HAP-1 (cell line): ENCODE measurements at places on chromosomes 13 and 19.

DNA sequence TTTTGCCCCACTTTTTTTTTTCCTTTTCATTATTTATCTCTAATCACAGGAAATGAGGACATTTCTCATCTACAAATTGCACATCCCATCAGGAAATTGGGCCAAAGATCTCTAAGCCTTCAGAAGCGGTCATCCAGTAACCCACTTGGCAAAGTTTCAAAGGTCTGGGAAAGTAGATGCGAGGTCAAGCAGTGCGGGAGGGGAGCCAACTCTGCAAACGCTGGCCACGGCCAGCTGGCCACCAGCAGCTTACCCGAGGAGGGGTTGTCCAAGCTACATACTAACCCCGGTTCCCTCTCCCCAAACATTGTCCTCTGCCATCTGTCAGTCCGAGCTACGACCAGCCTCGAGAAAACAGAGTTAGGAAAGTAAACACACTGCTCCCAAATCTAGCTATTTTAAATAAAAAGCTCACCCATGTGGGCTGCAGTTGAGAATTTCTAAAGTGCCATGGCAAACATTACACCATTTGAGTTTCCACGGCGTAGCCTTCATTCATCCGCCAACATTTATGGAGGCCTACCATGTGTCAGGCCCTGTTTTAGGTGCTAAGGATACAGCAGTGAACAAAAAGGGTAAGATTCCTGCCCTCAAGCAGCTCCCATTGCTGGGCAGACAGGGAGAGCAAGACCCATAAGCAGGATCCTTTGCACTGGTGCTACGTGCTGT, 11.5 kb downstream of the FFAR2 start:
- no peak for DNase-seq

DNA sequence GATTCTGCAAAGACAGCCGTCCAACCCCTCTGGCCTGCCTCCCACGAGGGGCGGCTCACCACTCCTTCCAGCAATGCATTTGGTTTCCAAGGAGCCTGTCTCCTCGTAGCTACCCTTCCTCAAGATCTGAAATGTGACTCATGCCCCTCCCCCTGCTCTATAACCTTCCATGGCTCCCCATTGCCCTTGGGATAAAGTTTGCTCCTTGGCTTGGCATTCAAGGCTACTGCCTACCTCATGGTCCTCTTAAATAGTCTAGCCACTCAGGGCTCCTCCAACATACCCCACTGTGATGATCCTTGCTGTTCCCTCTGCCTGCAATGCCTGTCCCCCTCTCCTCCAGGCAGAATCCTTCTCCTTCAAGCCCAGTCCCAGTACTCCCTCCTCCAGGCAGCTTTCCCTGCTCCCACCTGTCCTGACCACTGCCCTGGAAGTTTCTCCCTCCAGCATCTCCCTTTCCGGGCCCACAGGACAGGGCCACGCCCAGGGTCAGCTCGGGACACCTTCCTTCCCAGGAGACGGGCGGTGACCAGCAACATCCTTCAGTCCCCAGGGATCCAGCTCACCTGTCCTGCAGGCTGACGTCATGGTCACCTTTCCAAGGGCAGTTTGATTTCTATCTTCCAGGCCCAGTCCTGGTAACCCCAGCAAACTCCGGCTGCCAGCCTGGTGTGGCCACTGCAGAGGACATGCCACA, 19.2 kb upstream of the SEMA6B start:
- no peak for DNase-seq

GRCh38 chr19:3679581-3679980, 20.7 kb downstream of the PIP5K1C start:
- DNase-seq = no peak

DNA sequence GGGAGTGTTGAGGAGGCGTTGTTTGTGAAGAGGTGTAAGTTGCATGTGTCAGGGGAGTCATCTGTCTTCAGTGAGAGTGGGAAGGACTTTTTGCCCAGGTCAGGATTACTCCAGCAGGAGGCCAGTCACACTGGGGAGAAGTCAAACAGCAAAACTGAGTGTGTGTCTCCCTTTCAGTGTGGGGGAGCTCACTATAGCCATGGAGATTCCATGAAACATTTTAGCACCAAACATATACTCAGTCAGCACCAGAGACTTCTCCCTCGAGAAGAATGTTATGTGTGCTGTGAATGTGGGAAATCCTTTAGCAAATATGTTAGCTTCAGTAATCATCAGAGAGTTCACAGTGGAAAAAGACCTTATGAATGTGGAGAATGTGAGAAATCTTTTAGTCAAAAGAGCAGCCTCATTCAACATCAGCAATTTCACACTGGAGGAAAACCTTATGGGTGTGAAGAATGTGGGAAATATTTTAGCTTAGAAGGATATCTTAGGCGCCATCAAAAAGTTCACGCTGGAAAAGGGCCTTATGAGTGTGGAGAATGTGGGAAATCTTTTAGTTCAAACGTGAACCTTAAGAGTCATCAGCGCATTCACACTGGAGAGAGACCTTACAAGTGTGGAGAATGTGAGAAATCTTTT, 8.4 kb upstream of the ZNF587 start:
- DNase-seq = no peak

DNA sequence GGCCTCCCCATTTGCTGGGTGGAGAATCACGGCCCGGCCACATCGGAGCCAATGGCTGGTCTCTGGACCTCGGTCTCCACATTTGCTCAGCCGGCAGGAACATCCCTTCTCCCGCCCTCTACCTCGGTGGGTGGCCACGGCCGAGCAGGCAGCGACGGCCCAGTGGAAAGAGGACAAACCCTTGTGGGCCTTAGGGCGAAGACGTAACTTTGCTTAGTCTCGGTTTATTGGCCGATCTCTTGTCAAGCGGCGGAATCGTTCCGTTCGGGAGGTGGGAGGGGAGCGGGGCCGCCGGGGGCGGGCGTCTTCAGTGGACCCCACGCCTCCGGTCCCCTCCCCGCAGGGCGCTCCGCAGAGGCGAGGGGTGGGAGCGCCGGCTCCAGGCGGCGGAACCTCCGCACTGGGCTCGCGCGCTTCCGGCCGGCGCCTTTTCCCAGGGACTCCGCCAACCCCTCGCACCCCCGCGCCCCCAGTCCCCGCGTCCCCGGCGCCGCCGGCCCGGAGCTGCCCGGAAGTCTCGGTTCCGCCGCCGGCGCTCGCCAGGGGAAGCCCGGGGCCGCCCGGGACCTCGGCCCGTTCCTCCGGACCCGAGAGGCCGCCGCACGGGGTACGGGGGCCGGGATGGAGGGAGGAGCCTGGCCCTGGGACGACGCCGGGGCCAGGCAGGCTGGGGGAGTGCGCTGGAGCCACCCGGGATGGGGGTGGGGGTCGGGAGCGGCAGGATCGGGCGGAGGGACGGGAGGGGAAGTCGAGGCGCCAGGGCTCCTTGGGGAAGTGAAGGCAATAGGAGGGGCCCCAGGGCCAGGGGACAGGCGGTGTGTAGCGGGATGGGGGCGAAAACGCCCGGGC, at the start of gene ZNF580:
Gene ZNF580 (plus strand): TSS at position 426 of the 849 bp plus-strand sequence. CDS start 1,507 bp downstream, outside the sequence.
- DNase-seq = peak; percentile 81

- DNase-seq = no peak
Measured at GRCh38 chr19:45591004-45591637, 6.5 kb upstream of the OPA3 start.

- no peak for DNase-seq
Measured at GRCh38 chr13:113839536-113840204, 24.2 kb downstream of the GAS6 start.

DNA sequence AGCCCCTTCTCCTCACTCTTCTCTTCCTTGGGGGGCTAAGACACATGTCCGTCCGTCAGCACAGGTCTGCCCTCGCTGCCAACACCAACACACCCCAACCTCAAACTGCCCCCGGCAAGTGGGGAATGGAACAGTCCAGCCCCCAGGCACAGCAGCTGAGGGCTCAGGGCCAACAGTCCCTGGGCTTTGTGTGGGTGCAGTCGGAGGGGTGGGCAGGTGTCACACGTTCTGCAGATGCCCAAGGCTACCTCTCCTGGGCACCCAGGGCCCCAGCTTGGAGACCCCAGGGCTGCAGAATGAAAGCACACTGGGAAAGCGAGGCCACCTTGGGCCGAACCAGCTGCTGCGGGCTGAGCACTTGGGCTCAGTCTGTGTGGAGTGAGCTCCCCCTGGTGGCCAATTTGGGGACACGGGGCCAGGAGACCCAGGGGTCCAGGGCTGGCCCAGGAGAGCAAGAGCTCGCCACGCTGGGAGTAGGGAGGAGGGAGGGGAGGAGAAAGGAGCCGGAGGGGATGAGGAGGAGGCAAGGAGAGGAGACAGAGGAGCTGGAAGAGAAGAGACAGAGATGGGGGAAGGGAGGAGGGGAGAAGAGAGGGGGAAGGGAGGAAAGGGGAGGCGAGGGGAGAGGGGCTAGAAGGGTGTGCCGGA, 14.0 kb upstream of the ATP8B3 start:
- DNase-seq = peak; percentile 90

- no peak for DNase-seq
Measured at GRCh38 chr13:23777575-23777870, 111.7 kb downstream of the MIPEP start.

- DNase-seq = peak; percentile 47
Measured at GRCh38 chr19:6752256-6753177, 13.0 kb downstream of the TRIP10 start.

- no peak for DNase-seq
Measured at GRCh38 chr13:98910501-98910951, 67.3 kb downstream of the DOCK9 start.

DNA sequence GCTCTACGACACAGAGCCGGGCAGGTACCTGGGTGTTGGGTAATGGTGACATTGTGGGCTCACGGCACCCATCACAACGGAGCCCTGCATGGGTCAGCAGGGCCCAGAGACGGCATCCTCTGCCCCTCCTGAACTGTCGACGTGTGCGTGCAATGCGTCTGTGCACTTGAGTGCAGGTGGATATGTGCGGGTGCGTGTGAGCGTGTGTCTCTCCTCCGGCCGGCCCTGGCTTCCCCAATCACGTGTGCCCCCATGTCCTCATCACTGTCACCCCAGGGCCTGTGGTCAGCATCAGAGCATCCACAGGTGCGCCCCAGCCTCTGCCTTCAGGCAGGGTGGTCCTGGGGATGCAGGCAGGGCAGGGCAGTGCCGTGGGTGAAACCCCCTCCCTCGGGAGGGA, 37.2 kb upstream of the TPM4 start:
- DNase-seq = no peak

DNA sequence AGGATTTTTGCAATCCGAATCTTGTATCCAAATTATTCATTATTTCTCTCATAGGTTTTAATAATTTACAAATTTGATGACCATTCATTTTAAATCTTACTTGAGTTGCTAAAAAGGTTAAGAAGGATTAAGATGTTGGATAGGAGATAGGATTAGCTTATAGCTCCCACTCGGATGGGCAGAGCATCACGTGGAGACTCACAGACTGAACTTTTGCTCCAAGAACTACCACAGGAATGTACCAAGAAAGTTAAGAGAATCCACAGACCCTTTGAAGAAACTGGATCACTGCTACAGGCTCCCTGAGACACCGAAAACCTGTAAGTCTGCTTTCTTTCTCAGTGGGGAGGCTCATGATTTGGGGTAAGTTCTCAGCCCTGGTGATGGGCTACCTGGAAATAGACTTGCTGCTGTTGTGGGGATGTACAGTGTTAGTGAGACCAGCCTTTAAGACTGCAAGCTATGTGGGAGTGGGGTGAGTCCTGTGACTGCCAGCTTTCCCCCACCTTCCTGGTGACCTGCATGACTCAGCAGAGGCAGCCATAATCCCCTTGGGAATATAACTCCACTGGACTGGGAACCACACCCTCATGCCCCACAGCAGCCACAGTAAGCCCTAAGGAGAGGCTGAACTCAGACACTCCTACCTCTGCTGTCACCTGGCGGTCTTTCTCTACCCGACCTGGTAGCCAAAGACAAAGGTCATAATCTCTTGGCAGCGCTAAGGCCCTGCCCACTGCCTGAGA, 1458.0 kb downstream of the OLFM4 start:
- no peak for DNase-seq
